ENCODE measurements at places on chromosomes 7 and 10. TPM values are rescaled to one million over a fixed set of nuclear protein-coding genes. Genes with fewer than 3 reads are reported as not detected.

- no peak overlapping the region for H3K27ac ChIP-seq
- H3K4me3 ChIP-seq, result no peak overlapping the region
- no peaks in the 10 kb centered on the region for H3K36me3 ChIP-seq
- H3K27me3 ChIP-seq, result no peaks in the 10 kb centered on the region
- H3K4me1 ChIP-seq, result peaks cover 7% of the 10 kb centered on the region
- DNase-seq, result no peak
Observed at GRCh38 chr7:46530081-46530750, 609.1 kb upstream of the IGFBP3 start.

DNA sequence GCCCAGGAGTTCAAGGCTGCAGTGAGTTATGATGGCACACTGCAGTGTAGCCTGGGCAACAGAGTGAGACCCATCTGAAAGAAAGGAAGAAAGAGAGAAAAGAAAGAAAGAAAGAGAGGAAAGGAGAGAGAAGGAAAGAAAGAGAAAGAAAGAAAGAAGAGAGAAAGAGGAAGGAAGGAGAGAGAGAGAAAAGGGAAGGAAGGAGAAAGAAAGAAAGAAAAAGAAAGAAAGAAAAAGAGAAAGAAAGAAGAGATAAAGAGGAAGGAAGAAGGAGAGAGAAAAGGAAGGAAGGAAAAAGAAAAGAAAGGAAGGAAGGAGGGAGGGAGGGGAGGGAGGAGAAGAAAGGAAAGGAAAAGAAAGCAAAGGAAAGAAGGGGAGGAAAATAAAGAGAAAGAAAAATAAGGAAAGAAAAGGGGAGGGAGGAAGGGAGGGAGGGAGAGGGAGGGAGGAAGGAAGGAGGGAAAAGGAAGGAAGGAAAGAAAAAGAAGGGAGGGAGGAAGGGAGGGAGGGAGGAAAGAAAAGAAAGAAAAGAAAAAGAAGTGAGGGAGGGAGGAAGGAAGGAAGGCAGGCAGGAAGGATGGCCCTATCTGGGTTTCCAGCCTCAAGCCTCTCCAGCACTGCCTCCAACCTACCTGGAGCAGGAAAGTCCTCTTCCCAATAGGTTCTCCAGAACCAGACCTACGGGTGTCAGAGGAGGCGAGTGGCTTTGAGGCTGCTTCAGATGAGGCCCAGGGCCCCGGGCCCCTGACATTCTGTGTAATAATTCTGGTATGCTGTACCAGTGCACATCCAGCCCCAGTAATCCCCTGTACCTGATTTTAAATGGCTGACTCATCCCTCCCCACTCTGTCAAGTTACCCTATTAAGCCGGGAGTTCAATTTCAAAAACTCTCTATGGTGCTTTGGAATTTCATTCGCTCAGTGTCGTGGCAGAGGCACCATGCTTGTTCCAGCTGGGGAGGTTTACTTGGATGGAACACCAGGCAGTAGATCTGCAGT is 6.8 kb upstream of the PARD3 start:
- H3K27me3 ChIP-seq, result no peaks in the 10 kb centered on the region
- no peak overlapping the region for H3K4me3 ChIP-seq
- H3K4me1 ChIP-seq, result no peaks in the 10 kb centered on the region
- DNase-seq, result no peak
- H3K27ac ChIP-seq, result no peak overlapping the region
- H3K36me3 ChIP-seq, result no peaks in the 10 kb centered on the region

GRCh38 chr7:36317276-36317675 is 72.4 kb upstream of the ANLN start:
- DNase-seq, result no peak
- H3K4me3 ChIP-seq, result no peak overlapping the region
- H3K27ac ChIP-seq, result no peak overlapping the region
- H3K36me3 ChIP-seq, result no peaks in the 10 kb centered on the region
- H3K4me1 ChIP-seq, result no peaks in the 10 kb centered on the region
- H3K27me3 ChIP-seq, result no peaks in the 10 kb centered on the region

Gene C10orf105
- not detected for total RNA-seq

GRCh38 chr7:69232445-69233376 is 365.6 kb upstream of the AUTS2 start:
- H3K27me3 ChIP-seq, result no peaks in the 10 kb centered on the region
- H3K36me3 ChIP-seq, result no peaks in the 10 kb centered on the region
- H3K4me3 ChIP-seq, result no peak overlapping the region

GRCh38 chr10:85647741-85648140 is 718.9 kb downstream of the GRID1 start:
- no peak overlapping the region for H3K4me3 ChIP-seq
- no peak overlapping the region for H3K27ac ChIP-seq
- no peaks in the 10 kb centered on the region for H3K36me3 ChIP-seq

DNA sequence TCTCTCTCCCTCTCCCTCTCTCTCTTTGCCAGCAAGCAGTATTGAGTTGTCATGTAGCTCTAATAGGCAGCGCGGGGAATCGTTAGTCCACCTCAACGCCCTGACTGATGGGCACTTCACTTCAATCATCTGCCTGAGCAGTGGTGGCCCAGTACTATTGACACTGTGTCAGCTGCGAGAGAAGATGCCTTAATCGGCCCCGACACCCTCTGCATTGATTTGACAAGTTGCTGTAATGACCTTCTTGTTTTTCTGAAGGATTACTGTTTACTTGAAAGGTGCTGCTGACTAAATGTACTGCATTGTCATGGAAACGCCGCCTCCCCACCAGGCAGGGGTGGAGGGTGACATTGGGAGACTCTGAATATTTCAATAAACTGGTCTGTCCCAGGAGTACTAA is 913.8 kb downstream of the KCNMA1 start:
- no peaks in the 10 kb centered on the region for H3K4me1 ChIP-seq
- no peaks in the 10 kb centered on the region for H3K36me3 ChIP-seq
- no peak overlapping the region for H3K4me3 ChIP-seq
- DNase-seq, result no peak

Gene GJD4
- total RNA-seq, result not detected

- no peak overlapping the region for H3K27ac ChIP-seq
- H3K4me1 ChIP-seq, result no peaks in the 10 kb centered on the region
- no peaks in the 10 kb centered on the region for H3K36me3 ChIP-seq
- H3K4me3 ChIP-seq, result no peak overlapping the region
- no peaks in the 10 kb centered on the region for H3K27me3 ChIP-seq
Observed at GRCh38 chr7:29866490-29866930, 60.2 kb downstream of the WIPF3 start.

DNA sequence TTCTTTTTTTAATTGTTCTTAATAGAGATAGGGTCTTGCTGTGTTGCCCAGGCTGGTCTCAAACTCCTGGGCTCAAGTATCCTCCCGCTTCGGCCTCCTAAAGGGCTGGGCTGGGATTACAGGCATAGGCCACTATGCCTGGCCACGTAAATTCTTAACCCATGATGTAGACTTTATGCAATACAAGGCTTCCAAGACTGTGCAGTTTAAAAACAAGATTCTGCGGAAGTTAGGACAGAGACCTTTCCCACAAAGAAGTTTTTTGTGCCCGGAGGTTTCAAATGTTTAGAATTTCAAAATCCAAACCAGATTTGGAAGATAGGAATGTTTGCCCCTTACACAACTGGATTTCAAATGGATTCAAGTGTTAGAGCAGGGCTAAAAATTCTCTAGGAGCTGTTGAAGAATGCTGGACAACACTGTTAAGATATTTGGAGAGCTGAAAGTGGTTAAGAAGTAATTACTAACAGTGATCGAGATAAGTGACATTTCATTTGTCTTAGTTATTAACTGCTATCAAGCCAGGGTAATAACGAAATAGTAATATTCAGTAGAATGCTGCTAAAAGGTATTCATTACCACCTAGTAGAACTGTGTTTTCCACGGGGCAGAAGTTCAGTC is 7.4 kb downstream of the APBB1IP start:
- no peak overlapping the region for H3K4me3 ChIP-seq
- no peak for DNase-seq
- H3K36me3 ChIP-seq, result no peaks in the 10 kb centered on the region
- H3K4me1 ChIP-seq, result no peaks in the 10 kb centered on the region

DNA sequence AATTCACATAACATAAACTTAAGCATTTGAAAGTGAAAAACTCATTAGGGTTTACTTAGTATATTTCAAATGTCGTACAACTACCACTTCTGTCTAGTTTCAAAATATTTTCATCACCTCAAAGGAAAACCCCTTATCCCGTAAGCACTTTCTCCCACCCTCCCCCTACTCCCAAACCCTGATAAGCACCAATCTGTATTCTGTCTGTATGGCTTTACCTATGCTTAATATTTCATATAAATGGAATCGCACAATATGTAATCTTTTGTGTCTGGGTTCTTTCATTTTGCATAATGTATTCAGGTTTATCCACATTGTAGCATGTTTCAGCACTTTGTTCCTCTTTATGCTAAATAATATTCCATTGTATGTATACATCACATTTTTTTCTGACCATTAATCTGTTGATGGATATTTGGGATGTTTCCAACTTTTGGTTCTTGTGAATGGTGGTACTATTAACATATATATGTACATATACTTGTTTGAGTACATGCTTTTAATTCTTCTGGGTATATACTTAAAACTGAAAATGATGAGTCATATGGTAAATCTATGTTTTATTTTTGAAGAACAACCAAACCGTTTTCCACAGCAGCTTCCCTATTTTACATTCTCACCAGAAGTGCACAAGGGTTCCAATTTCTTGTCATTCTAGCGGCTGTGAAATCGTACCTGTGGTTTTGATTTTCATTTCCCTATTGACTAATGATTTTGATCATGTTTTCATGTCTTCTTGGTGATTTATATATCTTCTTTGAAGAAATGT is 6.2 kb upstream of the STARD3NL start:
- no peak overlapping the region for H3K4me3 ChIP-seq
- DNase-seq, result no peak
- H3K27me3 ChIP-seq, result no peaks in the 10 kb centered on the region
- peaks cover 5% of the 10 kb centered on the region for H3K4me1 ChIP-seq

DNA sequence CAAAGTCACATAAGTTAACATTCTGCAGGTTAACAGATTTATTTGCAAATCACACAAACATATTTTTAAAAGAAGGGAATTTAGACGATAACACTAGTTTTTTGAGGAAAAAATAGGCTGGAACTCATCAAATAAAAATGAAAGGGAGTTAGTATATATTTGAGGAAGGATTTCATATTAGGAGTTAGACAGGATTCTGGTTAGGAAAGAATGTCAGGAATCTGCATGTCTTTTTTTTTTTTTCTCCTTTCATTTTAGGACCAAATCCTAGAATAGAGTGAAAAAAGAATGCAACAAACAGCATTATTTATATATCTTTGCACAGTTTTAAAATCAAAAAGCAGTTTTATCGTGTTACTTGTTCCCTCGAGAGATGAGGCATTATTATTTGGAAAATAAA is 8.9 kb upstream of the TRDMT1 start:
- H3K4me1 ChIP-seq, result peaks cover 12% of the 10 kb centered on the region
- no peaks in the 10 kb centered on the region for H3K27me3 ChIP-seq
- no peak for DNase-seq
- no peak overlapping the region for H3K4me3 ChIP-seq
- no peaks in the 10 kb centered on the region for H3K36me3 ChIP-seq
- no peak overlapping the region for H3K27ac ChIP-seq

Gene NEURL1
- not detected for total RNA-seq

DNA sequence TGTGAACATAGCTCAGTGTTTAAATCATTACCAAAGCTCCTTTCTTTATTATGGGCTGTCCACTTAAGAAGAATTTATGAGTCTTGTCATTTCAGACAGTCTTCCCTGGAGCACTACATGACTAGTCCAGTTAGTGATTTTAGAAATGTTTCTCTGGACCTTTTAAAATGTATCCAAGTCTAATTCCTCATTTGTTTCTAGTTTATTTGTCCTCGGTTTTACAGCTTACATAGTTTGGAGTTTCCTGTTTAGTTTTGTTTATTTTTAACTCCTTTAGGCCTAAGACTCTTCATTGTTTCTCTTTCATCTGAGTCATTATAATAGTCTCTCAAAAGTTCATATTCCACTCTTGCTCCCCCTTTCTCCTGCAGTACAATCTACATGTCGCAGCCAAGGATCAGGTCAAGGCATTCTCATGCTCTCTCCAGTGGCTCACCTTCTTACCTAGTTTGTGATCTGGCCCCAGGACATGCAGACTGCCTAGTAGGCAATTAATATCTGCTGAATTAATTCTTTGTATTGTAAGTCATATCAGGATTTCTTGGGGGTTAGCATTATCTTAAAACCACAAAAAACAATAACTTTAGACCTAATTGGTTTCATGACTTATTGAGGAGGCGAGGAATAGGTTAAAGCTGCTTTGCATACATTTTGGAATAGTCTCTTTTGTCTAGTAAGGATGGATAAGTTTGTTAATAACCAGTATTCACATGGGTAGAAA is 93.8 kb downstream of the MAPK8 start:
- H3K36me3 ChIP-seq, result no peaks in the 10 kb centered on the region
- no peak for DNase-seq
- H3K27me3 ChIP-seq, result no peaks in the 10 kb centered on the region

- H3K27me3 ChIP-seq, result no peaks in the 10 kb centered on the region
- no peak overlapping the region for H3K4me3 ChIP-seq
- no peak overlapping the region for H3K27ac ChIP-seq
- H3K4me1 ChIP-seq, result no peaks in the 10 kb centered on the region
- H3K36me3 ChIP-seq, result no peaks in the 10 kb centered on the region
- DNase-seq, result no peak
Observed at GRCh38 chr7:108848486-108848885, 278.8 kb downstream of the DNAJB9 start.

- H3K27me3 ChIP-seq, result no peaks in the 10 kb centered on the region
- no peak overlapping the region for H3K27ac ChIP-seq
Observed at GRCh38 chr10:117496031-117496430, 46.5 kb upstream of the EMX2 start.

DNA sequence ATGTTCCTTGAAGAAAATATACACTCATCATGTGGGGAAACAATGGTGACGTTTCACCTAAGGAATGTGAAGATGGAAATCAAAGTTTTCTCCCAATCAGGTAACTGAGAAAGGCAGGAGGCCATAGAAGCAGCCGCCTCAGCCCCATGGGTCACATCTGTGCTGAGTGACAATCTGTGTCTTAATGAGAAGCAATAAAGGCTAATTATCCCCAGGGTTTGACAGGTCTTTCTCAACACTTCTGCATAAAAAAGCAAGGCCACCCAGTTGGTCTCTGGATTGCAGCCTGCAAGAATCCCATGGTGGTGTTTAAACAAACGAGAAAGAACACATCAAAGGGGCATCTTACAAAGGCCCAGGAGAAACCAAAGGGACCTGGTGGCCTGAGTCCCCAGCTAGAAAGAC is 91.1 kb upstream of the TNS3 start:
- H3K27me3 ChIP-seq, result no peaks in the 10 kb centered on the region
- H3K36me3 ChIP-seq, result no peaks in the 10 kb centered on the region
- H3K27ac ChIP-seq, result no peak overlapping the region
- H3K4me3 ChIP-seq, result no peak overlapping the region

DNA sequence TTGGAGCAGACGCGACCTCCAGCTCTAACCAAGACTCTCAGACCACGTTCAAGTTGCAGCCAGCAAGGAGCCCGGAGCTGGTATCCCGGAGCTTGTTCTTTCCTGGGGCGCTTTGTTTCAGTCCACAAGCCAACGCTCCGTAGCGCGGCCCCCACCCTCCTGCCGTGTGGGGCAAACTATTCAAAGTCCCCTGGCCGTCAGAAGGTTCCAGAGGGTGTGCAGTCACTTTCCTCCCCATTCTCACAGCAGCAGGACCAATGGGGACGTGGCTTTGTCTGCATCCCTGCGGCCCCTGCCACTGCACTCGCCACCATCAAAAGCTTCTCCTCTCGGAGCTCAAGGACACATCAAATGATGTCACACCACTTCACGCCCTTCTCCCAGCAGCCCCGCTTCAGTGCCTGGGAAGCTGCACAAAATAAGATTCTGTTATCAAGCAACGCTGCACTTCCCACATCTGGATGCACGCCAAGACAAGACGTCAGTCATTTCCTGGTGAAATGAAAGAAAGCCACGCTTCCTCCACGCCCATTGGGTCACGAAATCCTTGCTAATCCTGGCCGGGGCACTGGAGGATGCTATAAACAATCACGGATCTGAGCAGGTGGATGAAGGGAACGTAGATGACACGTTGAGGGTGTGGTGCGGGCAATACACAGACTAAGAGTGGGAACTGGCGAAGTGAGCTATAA is 348.2 kb downstream of the PTPRN2 start:
- no peaks in the 10 kb centered on the region for H3K4me1 ChIP-seq
- H3K4me3 ChIP-seq, result no peak overlapping the region
- no peaks in the 10 kb centered on the region for H3K36me3 ChIP-seq
- no peak for DNase-seq
- H3K27ac ChIP-seq, result no peak overlapping the region
